ENCODE measurements at places on chromosomes 7 and 10. TPM values are rescaled to one million over a fixed set of nuclear protein-coding genes. Genes with fewer than 3 reads are reported as not detected.

TMEM196 gene
- not detected for total RNA-seq

MYO1G gene
- 29.2 TPM for total RNA-seq

PGAM2 gene
- 3.1 TPM for total RNA-seq

RAPGEF5 gene
- not detected for total RNA-seq

PAPOLB gene
- total RNA-seq: not detected

MEIG1 gene
- 1.9 TPM for total RNA-seq

METTL27 gene
- total RNA-seq: 7.4 TPM

HECTD2 gene
- total RNA-seq: 3.2 TPM

SORCS1 gene
- total RNA-seq: not detected

HOGA1 gene
- not detected for total RNA-seq

UNC5B gene
- 0.03 TPM for total RNA-seq

CPA1 gene
- total RNA-seq: not detected

PLEKHS1 gene
- total RNA-seq: not detected

ZRANB1 gene
- total RNA-seq: 24.3 TPM

PNLIPRP3 gene
- not detected for total RNA-seq

GFRA1 gene
- not detected for total RNA-seq

SEMA3A gene
- 2.6 TPM for total RNA-seq

MMS19 gene
- 82.0 TPM for total RNA-seq

HHEX gene
- total RNA-seq: 0.27 TPM

IFIT1 gene
- total RNA-seq: 6.5 TPM

SCART1 gene
- 4.4 TPM for total RNA-seq

ERVW-1 gene
- not detected for total RNA-seq

CYP17A1 gene
- not detected for total RNA-seq

PIP gene
- not detected for total RNA-seq

HOXA5 gene
- not detected for total RNA-seq

AASS gene
- 4.1 TPM for total RNA-seq

HDAC9 gene
- 3.0 TPM for total RNA-seq

CNTNAP2 gene
- 0.34 TPM for total RNA-seq

GARIN1A gene
- total RNA-seq: 0.70 TPM

VPS37D gene
- total RNA-seq: not detected

OLAH gene
- not detected for total RNA-seq
